ENCODE measurements at places on chromosomes 7 and 10.
A peak's percentile ranks its signal among the peaks of the same experiment; 100 is the strongest.

- DNase-seq = no peak
Measured at GRCh38 chr7:150952331-150953050, 25.6 kb downstream of the KCNH2 start.

- no peak for DNase-seq
Measured at GRCh38 chr7:128732521-128733277, 6.5 kb upstream of the CALU start.

- no peak for DNase-seq
Measured at GRCh38 chr7:81361769-81362312, 408.0 kb downstream of the HGF start.

DNA sequence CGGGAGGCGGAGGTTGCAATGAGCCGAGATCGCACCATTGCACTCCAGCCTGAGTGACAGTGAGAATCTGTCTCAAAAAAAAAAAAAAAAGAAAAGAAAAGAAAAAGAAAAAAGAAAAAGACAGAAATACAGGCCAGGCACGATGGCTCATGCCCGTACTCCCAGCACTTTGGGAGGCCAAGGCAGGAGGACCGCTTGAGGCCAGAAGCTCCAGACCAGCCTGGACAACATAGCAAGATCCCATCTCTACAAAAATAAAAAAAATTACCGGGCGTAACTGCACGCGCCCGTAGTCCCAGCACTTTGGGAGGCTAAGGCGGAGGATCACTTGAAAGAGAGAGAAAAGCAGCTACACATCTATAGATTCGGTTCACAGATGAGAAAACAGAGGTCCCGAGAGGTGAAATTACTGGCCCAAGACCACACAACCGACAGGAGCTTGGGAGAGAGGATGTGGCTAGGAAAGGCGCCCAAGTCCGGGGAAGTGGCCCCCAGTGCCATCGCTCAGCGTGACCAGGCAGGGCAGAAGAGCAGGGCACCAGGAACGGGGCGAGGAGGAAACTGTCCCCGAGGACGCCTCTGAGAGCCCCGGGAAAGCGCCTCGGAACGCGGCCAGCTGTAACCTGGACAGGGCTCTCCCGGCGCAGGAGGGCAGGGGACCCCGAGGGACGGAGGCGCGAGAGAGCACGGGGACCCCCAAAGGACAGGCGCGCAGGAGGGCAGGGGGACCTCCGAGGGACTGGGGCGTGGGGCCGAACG lies 612 bp downstream of the SNX8 start:
- DNase-seq = no peak

DNA sequence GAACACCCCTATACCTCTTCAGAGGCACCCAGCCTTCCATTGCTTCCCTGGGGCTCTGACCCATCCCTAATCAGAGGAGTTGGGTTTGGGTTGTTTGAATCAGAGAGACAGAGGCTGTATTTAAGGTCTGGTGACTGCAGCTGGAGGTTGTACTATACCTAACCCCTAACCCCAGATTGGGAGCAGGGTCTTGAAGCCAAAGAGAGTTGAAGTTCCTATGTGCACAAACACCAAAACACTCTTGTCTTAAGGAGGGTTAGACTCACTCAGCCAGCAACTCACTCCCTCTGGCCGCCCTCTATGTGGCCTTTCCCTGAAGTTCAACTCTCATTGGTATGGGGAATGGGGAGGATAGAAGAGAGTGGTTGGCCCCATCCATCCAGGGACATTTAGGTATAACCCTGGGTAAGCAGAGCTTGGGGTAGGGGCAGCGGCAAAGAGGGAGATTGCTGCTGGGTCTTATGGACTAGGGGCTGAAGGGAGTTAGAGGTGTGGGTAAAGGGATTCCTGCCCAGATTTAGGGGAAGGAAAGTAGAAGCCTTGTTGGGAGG lies 80.0 kb downstream of the PAX2 start:
- no peak for DNase-seq

- no peak for DNase-seq
Measured at GRCh38 chr10:70595566-70596016, 7.0 kb downstream of the PRF1 start.

GRCh38 chr7:116834815-116835504 lies 27.4 kb upstream of the CAPZA2 start:
- DNase-seq = peak; percentile 31

DNA sequence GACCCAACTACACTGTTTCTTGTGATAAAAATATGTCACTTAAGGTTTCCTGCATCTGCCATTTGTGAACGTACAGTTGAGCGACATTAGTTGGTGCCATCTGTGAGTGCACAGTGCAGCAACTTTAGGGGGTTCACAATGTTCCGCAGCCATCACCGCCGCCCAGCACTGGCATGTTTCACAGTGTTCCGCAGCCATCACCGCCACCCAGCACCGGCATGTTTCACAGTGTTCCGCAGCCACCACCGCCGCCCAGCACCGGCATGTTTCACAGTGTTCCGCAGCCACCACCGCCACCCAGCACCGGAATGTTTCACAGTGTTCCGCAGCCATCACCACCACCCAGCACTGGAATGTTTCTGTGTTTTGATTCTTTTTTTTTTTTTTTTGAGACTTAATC lies 83.0 kb downstream of the MGMT start:
- no peak for DNase-seq

GRCh38 chr10:89115876-89116627 lies 91.1 kb downstream of the CH25H start:
- DNase-seq = peak; percentile 96

GRCh38 chr7:23226844-23227450 lies 19.6 kb upstream of the GPNMB start:
- DNase-seq = no peak

DNA sequence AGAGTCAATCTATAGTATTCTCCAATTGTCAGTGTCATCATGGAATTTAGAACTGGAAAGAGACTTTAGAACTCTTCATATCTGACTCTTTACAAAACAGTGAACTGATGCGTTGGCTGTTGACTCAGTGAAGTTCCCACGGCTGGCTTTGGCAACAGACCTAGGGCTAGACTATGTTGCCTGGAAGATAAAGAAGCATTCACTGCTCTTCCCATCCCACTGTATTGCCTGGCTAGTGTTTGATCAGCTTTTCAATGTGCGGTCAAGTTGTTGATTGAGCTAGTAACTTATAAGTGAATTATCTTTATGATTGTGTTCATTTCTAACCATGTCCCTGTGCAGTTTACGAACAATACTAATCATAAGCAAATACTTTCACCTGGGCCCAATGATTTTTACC lies 365.7 kb upstream of the LRGUK start:
- no peak for DNase-seq
